ENCODE measurements at places on chromosomes 12 and 14.
A peak's percentile ranks its signal among the peaks of the same experiment; 100 is the strongest.

GRCh38 chr14:90296641-90297040 is 35.1 kb downstream of the NRDE2 start:
- no peak for DNase-seq

GRCh38 chr14:56474419-56475022 is 105.1 kb upstream of the TMEM260 start:
- DNase-seq: peak; percentile 53

DNA sequence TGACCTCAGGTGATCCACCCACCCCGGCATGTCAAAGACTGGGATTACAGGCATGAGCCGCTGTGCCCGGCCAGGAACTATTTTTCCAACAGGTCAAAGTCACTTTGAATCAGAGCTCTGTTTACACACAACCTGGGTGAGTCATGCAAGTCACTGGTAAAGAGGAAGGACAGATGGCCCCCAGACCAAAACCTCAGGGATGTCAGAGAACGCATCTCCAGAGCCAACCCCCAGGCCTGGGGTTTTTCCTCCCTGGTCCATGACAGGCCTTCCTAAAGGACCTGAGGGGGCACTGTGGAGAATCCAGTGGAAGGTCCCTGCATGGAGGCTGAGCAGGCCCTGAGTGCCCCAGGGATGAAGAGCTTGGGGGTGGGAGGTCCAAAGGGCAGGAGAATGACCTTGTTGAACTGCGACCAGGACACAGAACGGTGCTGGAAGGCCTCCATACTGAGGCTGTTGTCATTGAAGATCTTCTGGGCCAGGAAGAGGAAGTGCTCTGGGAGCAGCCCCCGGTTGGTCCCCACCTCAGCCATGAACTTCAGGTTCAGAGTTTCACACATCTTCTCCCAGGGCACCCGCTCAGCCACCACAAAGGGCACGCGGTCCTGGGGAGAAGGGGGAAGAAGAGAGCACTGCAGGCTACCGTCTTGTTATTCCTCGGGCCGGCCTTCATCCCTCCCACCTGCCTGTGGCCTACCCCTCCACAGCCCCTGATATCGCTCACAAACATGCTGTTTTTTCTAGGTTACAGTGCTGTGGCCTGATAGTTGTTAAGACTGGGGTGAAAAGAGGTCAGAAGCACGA is 9.1 kb downstream of the STAT6 start:
- DNase-seq: no peak

- DNase-seq: no peak
These were observed 57.2 kb upstream of the SCN8A start for GRCh38 chr12:51533799-51534198.

DNA sequence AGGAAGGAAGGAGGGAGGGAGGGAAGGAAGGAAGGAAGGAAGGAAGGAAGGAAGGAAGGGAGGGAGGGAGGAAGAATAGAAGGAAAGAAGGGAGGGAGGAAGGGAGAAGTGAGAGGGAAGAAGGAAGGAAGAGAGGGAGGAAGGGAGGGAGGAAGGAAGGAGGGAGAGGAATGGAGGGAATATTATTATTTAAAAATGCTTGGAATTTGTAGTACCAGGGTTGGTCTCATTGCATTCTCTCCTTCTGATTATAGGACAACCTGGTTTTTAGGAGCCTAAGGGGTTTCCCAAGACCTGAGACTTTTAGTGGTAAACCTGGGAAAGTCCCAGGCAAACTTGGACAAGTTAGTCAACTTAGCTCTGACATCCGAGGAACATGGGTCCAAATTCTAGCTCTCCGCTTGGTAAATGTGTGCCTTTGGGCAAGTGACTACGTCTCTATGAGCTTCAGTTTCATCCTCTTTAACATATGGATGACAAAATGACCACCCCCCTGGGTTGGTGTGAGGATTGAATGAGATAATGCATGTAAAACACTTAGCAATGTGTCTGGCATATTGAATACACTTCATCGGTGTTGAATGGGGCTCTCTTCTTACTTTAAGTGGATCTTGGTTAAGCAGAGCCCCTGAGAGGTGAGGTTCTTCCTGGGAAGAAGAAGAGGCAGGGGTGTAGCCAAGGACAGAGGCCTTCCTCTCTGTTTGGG is 690.7 kb upstream of the TBX3 start:
- DNase-seq: no peak

All from CD4-positive, alpha-beta T cell treated with Interleukin-10 for 1 hour (primary cell).